ENCODE measurements at places on chromosomes 1 and 21. TPM values are rescaled to one million over a fixed set of nuclear protein-coding genes. Genes with fewer than 3 reads are reported as not detected.

SHISAL2A gene
- 0.96 TPM for total RNA-seq

AGT gene
- 49.1 TPM for total RNA-seq

TNNI3K gene
- total RNA-seq: 4.2 TPM

SPRR5 gene
- not detected for total RNA-seq

IL6R gene
- total RNA-seq: 18.2 TPM

DENND2D gene
- 17.7 TPM for total RNA-seq

TXNIP gene
- total RNA-seq: 354 TPM

SAMD11 gene
- 30.1 TPM for total RNA-seq

All from aorta (tissue), 5 donors.